ENCODE measurements at places on chromosomes 12 and 14.

- no peak for DNase-seq
Observed at GRCh38 chr12:51827925-51828818, 20.3 kb downstream of the FIGNL2 start.

GRCh38 chr14:73661872-73662271, 17.1 kb downstream of the DNAL1 start:
- no peak for DNase-seq

- no peak for DNase-seq
Observed at GRCh38 chr12:108955225-108955835, 65.5 kb downstream of the SVOP start.

DNA sequence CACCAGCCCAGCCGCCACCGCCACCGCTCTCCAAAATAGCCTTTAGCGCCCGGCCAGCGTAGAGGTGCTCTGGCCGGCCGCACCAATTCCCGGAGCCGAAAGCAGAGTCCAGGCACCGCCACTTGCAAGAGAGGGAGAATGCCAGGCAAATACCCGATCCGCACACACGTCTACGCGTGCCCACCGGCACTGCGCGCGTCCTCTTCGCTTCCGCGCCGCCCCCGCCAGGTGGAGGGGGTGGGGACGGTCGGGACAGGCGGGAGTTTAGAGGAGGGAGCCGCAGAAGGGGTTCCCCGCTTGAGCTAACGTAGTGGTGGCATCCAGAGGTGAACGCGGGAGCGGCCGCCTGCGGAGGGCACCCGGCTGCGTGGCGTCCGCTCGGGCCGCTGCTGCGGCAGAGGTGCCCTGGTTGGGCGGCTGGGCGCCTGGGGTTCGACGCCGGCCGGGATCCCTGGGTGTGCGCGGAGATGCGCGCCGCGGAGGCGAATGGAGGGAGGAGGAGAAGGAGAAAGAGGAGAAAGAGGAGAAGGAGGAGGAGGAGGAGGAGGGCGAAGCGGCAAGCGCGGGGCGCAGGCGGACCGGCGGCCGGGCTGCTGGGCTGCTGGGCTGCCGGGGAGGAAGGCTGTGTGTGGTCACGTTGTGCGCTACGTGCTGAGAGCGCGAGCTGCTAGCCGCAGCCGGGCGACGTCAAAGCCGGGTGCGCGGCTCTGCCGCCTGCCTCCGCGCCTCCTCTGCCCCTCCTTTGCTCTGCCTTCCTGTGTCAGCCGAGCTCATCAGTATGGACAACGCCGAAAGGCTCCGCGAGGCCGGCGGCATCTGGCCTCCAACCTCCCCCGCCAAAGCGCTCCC, at the start of gene MDGA2:
MDGA2 (minus strand) TSS at position 140 of the 849 bp plus-strand sequence.
- DNase-seq: no peak

DNA sequence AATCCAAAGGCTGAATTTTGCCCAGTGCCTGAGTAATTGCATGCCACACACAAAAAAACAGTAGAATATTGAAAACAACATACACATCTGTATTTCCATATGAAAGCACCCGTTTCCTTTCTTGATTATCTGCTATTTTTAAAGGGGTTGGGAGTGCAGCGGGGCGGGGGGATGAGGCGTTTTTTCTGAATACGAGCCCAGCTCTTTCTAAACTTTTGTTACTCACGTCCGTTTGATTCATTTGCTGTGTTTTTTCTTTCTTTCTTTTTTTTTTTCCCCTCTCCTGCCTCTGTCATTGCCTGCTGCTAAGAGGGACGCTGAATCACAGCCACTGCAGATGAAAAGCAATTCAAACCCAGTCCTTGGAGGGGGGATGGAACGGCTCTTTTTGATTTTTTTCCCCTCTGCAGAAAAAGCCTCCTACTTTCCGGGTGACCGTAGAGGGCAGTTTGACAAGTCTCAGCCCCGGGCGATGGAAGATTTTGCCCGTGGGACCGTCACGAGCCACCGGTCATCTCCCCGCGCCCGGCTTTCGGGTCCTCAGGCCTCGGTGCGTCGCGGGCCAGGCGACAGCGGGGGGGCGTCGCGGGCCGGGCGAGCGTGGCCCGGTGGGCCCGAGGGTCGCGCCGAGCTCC, 572 bp upstream of the RASSF8 start:
- DNase-seq: no peak

- DNase-seq: no peak
Observed at GRCh38 chr14:103624860-103625259, 4.2 kb upstream of the KLC1 start.

GRCh38 chr12:10358131-10358530, 31.7 kb downstream of the KLRK1 start:
- DNase-seq: no peak

DNA sequence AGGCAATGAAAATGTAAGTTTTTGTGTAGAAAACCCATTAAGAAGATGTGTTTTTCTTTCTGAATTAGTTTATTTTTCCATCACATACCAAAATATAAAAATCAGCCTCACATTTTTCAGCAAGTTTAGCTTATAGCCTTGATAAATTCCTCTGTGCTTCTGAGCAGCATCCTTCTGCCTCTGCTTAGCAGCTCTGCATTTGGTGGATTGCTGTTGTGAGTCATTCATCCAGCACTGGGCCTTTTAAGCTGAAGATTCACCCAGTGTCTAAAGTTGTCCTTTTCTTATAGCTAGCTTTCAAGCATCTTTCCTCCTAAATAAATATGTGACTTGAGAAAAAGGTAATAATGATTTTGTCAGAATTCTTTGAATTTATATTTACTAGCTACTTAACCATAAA, 206.1 kb downstream of the PCNX1 start:
- DNase-seq: no peak

DNA sequence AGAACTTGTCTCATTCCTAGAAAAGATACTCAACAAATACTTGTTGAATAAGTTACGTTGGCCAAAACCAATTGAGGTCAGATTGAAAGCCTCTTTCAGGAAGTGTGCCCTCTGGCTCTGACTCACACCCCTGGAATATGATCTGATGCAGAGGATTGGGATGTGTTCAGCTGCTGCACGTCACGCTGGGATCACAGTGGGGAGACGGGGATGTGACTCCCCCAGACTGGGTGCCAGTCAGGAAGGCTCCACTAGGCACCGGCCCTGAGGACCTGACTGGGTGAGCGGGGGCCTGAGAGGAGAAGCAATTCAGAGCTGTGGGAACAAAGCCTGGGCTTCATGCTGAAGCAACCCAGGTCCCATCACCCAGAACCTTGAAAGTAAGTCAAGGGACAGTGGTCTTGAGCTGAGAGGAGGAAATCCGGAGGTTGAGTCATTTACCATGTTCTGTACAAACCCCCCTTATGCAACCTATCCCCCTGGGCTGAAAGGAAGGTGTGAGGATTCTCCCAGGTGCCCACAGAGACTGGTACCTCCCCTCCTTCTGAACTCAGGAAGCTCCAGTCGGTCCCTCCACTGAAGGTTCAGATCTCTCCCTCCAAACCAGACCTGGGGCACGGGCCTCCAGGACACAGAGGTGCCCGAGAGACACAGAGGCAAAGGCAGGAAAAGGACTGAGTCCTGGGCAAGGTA, 3.9 kb downstream of the CEBPE start:
- DNase-seq: no peak

- DNase-seq: no peak
Observed at GRCh38 chr12:102622618-102623017, 142.3 kb upstream of the IGF1 start.

- DNase-seq: no peak
Observed at GRCh38 chr14:92022036-92022435, 17.8 kb downstream of the TRIP11 start.

GRCh38 chr12:118183155-118183554, 47.2 kb downstream of the PEBP1 start:
- no peak for DNase-seq

- DNase-seq: no peak
Observed at GRCh38 chr14:24688030-24688658, 54.2 kb upstream of the GZMB start.

GRCh38 chr12:98211909-98212695, 303.3 kb upstream of the TMPO start:
- no peak for DNase-seq

DNA sequence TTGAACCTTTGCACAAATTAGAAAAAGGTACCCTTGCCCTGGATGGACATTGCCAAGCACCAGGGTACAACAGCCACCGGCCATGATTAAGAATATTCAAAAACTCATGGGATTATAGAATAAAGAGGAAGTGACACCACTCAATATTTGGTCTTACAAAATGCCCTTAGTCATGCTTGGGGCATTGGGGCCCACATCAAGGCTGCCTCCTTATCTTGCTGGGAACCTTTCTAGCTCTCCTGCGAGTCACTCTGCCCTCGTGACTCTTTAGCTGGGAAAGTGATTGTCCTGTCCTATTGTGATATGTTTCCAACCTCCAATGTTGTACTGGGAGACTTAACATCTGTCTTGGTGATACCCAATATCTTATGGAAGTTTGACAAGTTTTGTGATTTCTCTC, 57.8 kb downstream of the GTF2A1 start:
- DNase-seq: no peak

DNA sequence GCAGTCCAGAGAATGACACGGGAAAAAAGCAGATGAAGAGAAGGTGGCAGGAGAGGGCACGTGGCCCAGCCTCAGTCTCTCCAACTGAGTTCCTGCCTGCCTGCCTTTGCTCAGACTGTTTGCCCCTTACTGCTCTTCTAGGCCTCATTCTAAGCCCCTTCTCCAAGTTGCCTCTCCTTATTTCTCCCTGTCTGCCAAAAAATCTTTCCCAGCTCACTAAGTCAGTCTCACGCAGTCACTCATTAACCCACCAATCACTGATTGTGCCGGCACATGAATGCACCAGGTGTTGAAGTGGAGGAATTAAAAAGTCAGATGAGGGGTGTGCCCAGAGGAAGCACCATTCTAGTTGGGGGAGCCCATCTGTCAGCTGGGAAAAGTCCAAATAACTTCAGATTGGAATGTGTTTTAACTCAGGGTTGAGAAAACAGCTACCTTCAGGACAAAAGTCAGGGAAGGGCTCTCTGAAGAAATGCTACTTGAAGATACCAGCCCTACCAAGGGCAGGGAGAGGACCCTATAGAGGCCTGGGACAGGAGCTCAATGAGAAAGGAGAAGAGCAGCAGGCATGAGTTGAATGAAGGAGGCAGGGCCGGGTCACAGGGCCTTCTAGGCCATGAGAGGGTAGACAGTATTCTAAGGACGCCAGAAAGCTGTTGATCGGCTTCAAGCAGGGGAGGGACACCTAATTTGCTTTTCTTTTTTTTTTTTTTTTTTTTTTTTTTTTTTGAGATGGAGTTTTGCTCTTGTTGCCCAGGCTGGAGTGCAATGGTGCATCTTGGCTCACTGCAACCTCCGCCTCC, 40.9 kb downstream of the DAD1 start:
- no peak for DNase-seq

GRCh38 chr14:105335735-105336476, 21.4 kb downstream of the PACS2 start:
- no peak for DNase-seq

DNA sequence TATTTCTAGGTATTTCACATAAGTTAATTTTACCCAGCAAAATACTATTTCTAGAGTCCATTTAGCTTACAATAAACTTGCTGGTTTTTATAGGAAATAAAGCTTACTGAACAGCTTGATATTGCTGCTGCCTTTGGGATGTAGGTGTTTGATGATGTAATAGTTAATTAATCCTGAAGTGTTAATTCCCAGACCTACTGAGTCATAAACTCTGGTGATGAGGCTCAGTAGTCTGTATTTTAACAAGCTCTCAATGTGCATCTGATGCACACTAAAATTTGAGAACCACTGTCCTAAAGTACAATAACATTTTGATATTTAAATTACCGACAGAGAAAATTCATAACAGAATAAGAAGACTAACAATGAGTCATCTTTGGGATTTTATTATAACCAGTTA, 168.4 kb downstream of the FUT8 start:
- no peak for DNase-seq

- DNase-seq: no peak
Observed at GRCh38 chr14:102120888-102121287, 18.8 kb upstream of the WDR20 start.

GRCh38 chr12:118874698-118875548, 106.4 kb upstream of the SRRM4 start:
- no peak for DNase-seq

GRCh38 chr12:25284024-25284423, 33.3 kb upstream of the KRAS start:
- no peak for DNase-seq

DNA sequence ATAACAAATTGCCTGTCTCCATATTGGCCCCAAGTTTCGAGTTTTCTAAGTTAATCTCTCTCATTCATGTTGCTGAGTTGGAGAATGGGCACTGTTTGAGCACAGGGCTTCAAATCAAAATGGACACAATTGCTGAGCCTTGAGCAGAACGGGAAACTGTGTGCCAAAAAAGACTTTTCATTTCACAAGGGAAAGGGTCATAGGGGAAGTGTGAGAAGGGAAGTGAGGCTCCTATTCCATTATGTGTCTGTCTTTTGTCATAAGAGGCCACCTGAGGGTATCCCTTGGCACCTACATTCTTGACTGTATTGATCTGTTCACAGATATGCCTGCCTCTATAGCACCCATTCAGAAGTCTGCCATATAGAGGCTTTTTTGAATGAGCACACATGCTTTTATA, 59.1 kb downstream of the TTLL5 start:
- no peak for DNase-seq

GRCh38 chr12:41224066-41224465, 35.9 kb downstream of the PDZRN4 start:
- DNase-seq: no peak

GRCh38 chr12:104752016-104752415, 206.1 kb downstream of the SLC41A2 start:
- no peak for DNase-seq

- no peak for DNase-seq
Observed at GRCh38 chr14:81772381-81772780, 238.7 kb upstream of the SEL1L start.

DNA sequence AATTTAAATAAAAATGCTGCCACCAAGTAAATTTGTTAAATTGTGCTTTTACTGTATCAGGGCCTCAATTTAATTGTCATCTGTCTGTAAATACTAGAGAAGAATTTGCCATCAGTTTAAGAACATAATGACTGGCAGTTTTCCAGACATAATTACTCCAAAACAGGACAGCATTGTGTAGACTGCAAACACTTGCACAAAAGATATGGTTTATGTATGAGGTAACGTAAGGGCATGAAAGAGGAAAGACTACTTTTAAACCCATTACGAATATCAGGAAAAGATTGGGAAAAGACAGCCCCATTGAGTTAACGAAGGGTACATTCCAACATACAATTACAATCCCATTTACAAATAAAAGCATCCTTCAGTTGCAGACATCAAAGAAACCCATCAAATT, 59.8 kb upstream of the KRR1 start:
- no peak for DNase-seq

- DNase-seq: no peak
Observed at GRCh38 chr12:114443607-114444421, 37.9 kb upstream of the TBX5 start.

DNA sequence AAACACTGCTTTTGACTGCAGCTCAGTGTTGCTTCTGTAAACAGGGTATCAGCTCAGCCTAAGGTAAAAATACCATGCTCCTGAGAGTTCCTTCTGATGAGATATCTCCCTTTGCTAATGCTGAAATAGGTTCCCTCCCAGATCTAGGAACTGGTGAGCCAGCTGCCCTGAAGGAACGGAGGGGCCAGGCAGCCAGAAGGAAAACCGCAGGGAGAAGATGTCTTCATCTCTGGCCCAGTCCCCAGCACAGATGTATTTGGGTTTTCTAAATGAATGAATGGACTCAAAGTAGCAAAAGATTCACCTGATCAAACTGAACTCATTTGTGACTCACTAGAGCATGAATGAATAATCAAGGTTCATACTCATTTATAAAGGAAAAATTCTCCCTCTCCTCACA, 247.8 kb downstream of the MSRB3 start:
- no peak for DNase-seq

Measured in activated T-cell treated with anti-CD3 and anti-CD28 coated beads for 1 hour (primary cell).